ENCODE measurements at places on chromosomes 11 and 22.

DNA sequence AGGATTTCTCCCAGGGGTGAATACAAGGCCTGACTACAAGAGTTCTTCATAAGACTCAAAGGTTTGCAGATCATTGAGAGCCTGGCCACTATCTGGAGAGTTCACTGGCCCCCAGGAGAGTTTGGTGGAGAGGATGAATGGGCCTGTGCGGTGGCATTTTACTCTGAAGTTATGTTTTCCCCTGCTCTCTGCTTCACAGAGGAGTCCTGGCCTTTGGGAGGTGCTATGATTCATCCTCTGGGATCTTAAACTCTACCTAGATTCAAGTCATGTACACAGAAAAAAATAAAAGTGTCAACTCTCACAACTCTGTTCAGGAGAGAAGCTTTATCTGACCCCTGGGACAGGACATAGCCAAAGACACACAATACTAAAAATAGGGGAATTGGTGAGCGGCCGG lies 159.1 kb upstream of the CARD18 start:
- DNase-seq, result no peak

DNA sequence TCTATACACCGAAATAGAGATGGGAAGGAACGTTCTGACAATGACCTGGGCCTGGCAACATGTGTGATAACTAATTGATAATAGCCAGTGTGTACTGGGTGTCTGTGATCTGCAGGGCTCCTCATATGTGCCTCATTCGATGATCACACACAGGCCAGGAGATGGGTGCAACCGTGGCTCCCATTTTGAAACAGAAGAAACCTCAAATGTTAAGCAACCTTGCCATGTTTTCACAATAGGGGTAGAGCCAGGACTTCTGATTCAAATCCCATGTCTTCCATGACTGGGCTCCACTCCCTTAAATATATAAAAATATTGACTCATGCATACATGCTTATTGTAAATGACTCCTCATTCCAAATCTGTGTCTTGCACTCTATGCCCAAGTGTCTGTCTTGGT lies 11.1 kb downstream of the APOL3 start:
- no peak for DNase-seq

DNA sequence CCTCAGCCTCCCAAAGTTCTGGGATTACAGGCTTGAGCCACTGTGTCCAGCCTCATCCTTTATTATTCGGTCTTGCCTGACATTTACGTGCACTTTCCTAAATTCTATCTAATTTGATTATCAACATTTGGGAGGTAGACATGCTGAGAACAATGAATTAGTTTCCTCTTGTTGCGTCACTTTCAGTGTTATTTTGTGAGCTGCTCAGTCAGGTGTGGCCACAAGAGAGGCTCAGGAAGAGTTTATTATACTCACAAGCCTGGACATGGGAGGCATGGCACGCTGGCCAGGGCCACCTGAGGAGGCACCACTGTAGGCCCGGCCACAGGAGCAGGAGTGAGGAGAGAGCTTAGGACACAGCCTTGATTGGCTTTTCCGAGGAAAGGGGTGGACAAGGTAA lies 59.7 kb upstream of the RBFOX2 start:
- no peak for DNase-seq

DNA sequence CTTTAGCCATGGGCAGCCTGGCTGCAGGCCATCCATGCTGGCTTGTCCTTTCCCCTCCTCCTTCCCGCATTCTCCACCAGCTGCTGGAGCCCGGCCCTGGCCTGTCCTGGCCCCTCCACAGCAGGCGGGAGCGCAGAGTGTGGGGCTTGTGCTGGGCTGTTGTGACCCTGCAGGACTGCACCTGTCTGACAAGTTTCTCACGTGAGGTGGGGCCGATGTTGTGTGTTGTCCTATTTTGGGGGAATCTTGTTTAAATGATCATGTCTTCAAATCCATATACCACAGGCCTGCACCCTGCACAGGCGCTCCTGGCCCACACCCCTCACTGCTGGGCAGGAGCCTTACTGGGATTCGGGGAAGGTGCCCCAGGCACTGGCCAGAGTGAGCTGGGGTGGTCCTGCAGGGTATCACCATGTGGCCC lies 30.4 kb downstream of the TBC1D22A start:
- DNase-seq, result no peak

- DNase-seq, result no peak
These were observed 63.7 kb downstream of the CYTH4 start for GRCh38 chr22:37345863-37346504.

GRCh38 chr22:23284504-23285033 lies 104.3 kb downstream of the BCR start:
- no peak for DNase-seq

GRCh38 chr11:12160680-12161079 lies 50.3 kb downstream of the MICAL2 start:
- peak; percentile 63 for DNase-seq

GRCh38 chr11:888310-889212 lies 22.0 kb downstream of the CHID1 start:
- no peak for DNase-seq

GRCh38 chr11:64230171-64230984 lies at the start of gene DNAJC4:
Gene DNAJC4, plus strand, starts transcription at chr11:64230548. Its CDS starts 307 bp downstream, at chr11:64230855.
- DNase-seq, result peak; percentile 95

DNA sequence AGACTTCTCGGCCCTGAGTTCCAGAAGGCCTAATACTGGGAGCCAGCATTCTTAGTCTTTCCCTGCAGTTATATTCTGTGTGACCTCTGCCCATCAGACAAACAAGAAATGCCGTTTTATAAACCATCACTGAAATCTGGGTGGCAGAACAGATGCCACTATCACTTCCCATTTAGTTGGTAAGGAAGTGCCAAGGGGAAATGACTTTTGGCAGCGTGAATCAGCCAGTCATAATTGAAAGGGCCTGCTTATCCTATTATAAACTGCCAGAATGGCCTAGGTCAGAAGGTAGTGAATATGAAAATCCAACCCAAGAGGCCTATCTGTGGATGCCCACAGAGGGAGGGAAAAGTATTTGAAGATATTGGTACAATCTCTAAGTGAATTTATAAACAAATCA lies 646.8 kb upstream of the CCDC90B start:
- no peak for DNase-seq
